ENCODE measurements at places on chromosomes 7 and 10. TPM values are rescaled to one million over a fixed set of nuclear protein-coding genes. Genes with fewer than 3 reads are reported as not detected.

GLI3 gene
- 0.18 TPM for total RNA-seq

GRCh38 chr10:123398756-123399155 lies 244.6 kb downstream of the BUB3 start:
- H3K36me3 ChIP-seq, result no peaks in the 10 kb centered on the region
- no peak for DNase-seq
- no peaks in the 10 kb centered on the region for H3K4me1 ChIP-seq

- H3K27ac ChIP-seq, result no peak overlapping the region
- no peaks in the 10 kb centered on the region for H3K36me3 ChIP-seq
- peaks cover 37% of the 10 kb centered on the region for H3K4me1 ChIP-seq
- no peak overlapping the region for H3K4me3 ChIP-seq
Observed at GRCh38 chr10:70566515-70567290, 35.8 kb downstream of the PRF1 start.

DNA sequence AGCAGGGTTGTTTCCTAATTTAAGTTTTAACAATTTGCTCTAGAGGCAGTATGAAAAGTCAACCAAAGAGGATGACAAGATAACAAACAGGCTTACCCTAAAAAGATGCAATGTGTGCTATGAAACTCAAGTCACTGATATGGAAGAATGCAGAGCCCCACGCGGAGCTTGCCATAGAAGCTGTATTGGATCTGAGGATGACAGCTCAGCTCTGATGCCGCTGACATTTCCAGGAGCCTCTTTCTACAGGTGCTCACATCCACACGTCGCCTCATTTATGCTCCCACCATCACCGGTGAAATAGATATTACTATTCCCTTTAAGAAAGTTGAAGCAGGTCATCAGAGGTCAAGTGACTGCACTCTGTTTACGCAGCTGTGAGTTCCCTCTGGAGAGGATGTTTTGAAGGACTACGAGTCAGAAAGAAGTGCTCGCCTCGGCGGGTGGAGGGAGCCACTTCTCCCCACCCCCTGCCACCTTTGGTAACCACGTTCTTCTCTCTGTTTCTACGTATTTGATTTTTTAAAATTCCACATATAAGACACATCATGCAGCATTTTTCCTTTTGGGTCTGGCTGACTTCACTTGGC lies 275.4 kb downstream of the GLRX3 start:
- no peak for DNase-seq
- H3K4me3 ChIP-seq, result no peak overlapping the region
- no peaks in the 10 kb centered on the region for H3K4me1 ChIP-seq
- no peaks in the 10 kb centered on the region for H3K36me3 ChIP-seq

All from K562 (cell line).